ENCODE measurements at places on chromosomes 3 and 15.

GRCh38 chr3:115699706-115700105 lies 76.4 kb downstream of the GAP43 start:
- no peak for DNase-seq

DNA sequence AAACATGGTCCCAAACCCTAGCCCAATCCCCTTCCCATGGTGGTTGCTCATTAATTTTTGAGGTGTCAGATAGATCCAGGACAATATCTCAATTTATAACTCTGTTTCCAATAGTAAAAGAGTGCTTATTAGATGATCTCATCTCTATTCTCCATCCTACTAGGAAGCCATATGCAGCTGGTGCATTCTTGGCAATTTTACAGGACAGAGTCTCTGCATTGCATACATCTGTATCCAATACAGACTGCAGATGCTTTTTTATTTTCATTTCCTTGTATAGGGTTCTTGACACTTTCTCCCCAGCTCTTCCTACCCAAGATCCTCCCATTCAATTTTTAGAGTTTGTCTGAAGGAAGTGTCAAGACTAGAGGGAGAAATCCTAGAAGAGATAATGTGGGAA lies 194.8 kb upstream of the DPH6 start:
- DNase-seq, result peak; percentile 34

DNA sequence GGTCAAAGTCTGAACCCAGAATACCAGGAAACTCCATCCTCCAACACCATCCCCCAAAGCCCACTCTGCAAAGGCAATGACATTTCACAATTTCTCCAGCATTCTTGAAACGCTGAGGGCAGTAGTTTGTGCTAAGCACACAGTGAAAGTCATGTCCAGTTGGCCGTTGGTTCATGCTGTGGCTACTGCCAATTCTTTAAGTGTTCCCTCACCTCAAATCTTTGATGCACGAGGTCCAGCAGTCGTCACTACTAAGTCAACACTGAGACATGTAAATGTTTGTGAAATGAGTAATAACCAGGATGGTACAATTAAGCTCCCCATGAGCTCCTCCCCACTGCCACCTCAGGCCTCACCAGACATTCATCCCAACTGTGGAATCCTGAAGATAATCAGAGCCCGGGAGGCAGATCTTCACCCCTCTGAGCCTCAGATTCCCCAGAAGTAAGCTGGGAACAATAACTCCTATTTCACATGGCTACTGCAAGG lies 7.0 kb downstream of the SUCLG2 start:
- peak; percentile 99 for DNase-seq

- peak; percentile 29 for DNase-seq
These were observed 261.6 kb upstream of the LMCD1 start for GRCh38 chr3:8239718-8240695.

DNA sequence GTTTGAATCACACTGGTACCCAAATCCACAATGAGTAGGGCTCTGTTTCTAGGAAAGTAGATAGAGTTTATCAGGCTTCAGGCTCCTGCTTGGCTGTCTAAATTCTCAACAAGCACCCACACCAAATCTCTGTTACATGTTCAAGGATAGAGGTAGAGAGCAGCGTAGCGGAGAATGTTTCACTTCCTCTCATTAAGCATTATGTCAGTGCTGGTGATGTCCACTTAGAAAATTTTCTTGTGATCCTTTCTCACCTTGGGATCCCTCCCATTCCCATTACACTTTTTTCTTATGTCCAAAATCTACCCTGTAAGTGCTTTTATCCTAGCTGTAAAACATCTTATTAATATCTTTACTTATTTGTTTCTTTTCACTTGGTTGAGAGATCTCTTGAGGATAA lies 34.7 kb upstream of the GCSAM start:
- no peak for DNase-seq

DNA sequence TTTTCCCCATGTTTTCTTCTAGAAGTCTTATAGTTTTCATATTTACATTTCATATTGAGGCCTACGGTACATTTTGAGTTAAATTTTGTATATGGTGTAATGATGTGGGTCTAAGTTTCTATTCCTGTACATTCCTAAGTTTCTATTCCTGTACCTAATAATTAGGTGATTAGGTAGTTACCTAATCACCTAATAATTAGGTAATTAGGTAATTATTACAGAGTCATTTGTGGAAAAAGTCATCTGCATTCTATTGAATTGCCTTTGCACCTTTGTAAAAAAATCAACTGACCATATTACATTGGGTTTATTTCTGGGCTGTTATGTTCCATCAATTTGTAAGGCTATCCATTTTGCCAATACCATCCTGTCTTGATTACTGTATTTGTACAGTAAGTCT lies 37.1 kb downstream of the MAP4 start:
- DNase-seq, result no peak

DNA sequence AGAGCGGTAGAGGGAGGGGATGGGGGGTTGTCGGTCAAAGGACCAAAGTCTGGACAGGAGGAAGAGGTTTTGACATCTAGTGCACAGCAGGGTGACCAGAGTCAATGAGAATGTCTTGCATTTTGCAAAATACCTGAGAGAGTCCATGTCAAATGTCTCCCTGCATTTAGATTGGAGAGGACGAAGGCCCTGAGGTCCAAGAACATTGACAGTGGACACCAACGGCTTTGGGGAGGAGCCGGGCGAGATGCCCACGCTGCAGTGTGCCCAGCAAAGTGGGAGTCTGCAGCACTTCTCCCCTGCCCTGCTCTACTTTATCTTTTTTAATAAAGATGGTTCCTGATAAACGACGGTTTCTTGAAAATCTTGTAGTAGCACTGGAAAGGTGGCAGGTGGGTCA lies 67.4 kb upstream of the TAMM41 start:
- no peak for DNase-seq

DNA sequence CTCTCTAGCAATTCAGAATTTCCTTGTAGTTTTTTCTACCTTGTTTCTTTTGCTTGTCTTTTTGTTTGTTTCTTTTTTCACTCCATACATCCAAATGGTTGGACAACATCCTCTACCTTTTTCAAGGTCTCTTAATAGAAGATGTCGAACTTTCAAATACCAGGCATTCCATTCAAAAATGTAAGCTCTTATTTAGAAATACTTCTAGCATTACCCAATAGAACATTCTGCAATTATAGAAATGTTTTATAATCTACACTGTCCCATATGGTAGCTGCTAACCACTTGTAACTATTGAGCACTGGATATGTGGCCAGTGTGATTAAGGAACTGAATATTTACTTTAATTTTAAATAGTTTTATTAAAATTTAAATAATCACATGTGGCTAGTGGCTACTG lies 196.2 kb upstream of the MRPL3 start:
- DNase-seq, result peak; percentile 34

DNA sequence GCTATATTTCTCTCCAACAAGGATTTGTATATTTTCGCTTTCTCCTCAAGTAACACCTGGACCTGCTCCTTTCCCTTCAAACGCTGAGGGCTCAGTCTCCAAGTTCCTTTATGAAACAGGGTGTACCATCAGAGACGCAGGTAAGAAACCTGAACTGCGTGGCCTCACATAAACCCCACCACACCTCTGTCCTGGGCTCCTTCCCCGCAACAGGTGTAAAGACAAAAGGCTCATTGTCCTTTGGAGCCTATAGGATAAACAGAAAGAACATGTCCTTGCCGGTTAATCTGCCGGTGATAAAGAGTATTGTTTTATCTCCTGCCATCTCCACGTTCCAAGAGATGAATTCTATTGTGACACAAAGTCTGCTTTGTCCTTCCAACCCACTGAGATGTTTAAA lies 111.8 kb upstream of the ADAMTS9 start:
- no peak for DNase-seq

DNA sequence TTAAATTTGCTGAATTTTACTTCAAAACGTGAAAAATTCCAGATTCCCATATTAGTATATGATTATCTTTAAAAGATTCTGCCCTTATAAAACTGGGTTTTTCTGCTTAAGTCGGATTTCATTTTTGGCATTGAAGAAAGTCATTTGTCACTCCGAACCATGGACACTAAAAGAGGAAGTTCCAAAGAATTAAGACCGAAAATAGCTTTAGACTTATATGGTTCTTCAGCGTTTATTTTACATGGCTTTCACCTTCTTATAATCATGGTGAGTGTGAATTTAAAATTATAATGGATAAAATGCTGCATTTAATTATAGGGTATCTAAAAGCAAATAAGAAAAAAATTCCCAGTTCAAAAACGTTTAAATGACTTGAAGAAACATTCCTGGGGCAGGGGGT lies 1.0 kb downstream of the C3orf38 start:
- DNase-seq, result no peak

DNA sequence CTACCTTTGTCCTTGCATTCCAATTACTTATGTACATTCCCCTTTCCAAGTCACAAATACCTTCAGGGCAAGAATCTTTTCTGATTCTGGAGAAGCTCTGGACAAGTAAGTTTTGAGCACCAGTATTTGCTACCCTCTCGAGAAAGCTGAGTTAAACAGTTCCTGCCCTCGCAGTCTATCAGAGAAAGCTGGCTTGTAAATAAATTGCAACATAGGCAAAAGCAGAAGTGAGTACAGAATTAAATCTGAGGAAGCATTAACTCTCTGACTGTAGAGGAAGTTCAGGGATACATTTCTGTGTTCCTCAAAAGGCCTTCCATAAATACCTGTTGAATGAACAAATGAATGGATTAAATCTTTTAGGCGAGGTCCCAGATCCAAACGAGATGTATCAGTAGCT lies 1.2 kb downstream of the OSBPL11 start:
- DNase-seq, result peak; percentile 3

DNA sequence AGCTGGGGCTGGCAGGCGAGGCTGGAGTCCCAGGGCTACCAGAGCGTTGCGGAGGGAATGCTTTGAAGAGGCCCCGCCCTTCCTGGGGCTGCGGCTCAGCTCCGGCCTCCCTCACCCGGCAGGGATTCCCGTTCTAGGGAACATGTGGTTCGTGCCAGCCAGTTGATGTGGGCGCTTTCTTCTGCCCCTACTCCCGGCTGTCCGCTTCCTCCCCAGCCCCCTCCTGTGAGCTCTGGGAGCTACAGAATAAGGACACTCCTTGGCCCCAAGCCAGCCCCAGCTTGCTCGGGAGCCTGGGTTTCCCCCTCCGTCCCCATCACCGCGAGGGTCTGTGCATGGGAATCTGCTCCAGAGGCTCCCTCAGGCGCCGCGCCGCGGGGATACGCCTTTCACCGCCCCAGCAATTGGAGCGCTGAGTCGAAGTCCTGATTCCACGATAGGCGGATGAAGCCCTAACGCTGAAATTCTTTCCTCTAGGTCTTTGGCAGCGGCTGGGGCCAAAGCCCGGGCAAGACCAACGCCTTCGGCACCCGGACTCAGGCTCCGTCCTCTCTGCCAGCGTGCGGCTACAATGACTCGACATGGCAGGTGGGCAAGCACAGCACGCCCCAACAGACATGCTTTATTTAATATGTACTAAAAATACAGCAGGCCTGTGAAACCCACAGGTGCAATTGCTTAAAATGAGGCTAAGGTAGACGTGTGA lies 69.5 kb downstream of the KLF15 start:
- DNase-seq, result peak; percentile 41

- peak; percentile 30 for DNase-seq
These were observed 5.0 kb downstream of the FAM219B start for GRCh38 chr15:74901612-74902063.

DNA sequence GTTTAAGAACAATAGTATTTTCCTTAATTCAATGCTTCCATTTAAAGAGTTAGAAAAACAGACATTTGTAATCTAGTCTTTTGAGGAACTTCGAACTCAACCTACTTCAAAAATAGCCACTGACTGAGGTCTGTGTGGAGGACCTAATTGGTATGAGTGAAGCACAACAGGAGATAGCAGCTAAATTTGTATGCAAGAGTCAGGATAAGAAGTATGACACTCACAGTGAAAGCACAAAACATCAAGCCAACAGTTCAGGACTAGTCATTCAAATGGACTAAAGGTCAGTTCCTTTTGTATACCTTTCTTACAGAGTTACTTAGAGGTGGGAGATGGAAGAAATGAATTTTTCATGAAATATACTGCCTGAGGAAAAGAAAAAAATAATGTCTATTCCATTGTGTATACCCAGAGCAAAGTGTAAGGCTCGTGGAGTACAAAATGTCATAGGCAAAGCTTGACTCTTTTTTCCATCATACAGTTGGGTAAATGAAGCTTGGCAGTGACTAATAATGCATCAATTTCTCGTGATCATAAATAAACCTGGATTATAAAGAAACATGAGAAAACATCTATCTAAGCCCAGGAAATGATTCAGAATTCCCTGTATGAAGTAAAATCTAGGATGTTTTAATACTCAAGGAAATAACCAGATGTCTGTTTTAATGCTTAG lies 1005.2 kb upstream of the CADM2 start:
- DNase-seq, result no peak

- no peak for DNase-seq
These were observed 1.5 kb downstream of the CRYBG3 start for GRCh38 chr3:97823046-97824004.

GRCh38 chr15:81811736-81812135 lies 234.1 kb downstream of the MEX3B start:
- DNase-seq, result no peak

DNA sequence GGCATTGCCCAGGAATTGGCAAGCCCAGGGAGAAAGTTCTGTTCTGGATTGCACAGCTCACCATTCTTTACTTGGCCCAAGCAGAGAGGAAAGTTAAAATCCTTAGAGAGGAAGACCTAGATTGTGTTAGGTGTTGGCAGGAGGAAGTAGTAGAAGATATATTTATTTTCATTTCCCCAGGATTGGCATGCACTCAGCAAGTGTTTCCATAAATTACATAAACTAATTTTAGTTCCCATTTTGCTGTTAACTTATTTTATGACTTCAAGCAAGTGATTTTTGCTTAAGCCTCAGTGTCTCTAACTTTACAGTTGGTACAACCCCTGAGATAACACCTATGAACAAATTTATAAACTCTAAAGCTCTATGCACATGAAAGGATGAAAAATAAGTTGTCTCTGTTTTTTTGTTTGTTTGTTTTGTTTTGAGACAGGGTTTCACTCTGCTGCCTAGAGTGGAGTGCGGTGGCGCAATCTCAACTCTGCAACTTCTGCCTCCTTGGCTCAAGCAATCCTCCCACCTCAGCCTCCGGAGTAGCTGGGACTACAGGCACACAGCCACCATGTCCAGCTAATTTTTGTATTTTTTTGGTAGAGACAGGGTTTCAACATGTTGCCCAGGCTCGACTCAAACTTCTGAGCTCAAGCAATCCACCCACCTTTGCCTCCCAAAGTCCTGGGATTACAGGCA lies 31.2 kb upstream of the TOP2B start:
- no peak for DNase-seq

DNA sequence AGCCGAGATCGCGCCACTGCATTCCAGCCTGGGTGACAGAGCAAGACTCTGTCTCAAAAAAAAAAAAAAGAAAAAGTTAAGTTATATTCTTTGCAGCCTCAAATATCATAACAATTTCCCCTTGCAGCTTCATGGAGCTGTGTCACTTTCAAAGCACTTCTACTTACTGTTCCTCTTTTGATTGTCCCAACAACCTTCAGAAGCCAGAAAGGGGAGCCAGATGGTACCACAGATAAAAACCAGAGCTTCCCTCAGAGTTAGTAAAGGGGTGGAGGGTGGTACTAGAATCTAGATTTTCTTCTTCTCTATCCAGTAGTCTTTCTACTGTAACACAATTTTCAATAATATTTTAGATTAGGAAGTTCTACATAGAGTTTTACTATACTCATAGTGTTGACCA lies 188.8 kb downstream of the TAFA4 start:
- no peak for DNase-seq
